ENCODE measurements at places on chromosomes 2 and 18.

DNA sequence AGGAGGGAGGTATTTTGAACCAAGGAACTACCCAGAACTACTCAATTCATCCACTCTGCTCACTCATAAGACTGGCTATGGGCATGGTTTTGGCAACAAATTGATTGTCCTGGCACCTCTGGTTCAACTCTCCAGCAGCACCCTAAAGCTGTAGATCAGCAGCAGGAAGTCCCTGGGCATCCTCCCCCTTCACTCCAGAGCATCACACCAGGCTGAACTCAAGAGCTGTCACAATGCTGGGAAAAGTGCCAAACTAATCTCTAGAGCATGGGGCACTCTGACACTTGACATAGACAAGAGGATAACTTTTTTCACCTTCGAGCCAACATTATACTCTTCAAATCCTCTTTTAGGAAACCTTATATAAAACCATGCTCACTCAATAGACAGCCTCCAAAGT, 154.1 kb upstream of the RBBP8 start:
- no peak for DNase-seq

- DNase-seq = no peak
Measured at GRCh38 chr18:28468901-28469300, 292.0 kb upstream of the CDH2 start.

GRCh38 chr2:150872756-150873395, 385.4 kb upstream of the RND3 start:
- peak; percentile 25 for DNase-seq

DNA sequence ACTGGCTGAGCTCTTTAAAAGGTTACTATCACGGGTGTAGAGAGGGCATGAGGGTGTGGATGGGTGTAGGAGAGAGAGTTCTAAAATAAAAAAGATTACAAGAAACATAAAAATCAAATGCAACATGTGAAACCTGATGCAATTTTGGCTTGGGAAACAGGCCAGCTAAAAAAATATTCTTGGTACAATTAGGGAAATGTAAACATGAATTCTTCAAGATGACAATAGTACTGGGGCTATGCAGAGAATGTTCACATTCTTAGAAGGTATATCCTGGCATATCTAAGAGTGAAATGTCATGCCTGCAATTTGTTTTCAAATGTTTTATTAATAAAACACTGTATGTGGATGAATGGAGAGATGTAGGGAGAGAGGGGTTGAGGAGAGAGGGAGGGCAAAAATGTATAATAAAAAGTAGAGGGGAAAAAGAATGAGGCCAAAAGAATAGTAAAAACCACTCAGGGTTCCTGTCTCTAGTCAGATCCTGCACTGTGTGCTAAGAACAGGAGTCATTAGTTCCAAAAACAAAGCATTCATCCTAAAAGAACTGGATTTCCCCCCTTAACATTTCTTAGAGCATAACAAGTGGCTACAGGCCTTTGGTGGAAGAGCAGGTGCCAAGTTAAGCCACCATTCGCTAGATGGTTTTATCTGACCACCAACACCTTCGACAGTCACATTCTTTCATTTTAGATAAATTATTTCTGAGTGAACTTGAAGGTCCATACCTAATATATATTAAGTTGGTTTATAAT, 77.3 kb downstream of the LPIN2 start:
- no peak for DNase-seq

DNA sequence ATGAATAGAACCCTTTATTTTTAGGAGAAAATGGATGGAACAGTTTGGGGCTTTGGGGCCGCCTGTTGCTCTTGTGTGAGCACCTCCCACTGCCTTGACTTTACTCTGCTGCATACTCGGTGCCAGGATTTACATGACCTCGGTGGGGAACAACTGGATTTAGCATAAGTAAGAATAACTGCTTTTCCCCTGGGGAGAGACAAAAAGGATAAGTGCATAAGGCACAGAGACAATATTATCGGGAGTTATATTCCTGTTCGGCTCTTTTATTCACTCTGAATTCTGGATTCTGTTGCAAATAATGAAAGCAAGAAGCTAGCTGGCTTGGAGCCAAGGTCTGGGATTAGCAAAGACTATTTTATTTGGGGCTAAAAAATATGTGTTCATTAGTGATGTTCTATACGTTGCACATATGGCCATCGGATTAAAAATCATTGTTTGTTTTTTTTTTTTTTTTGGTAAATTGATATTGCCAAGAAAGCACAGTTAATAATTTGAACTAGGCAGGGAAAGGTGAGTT, 69.8 kb downstream of the CYBRD1 start:
- no peak for DNase-seq

GRCh38 chr18:74283646-74284045, 8.1 kb downstream of the CYB5A start:
- no peak for DNase-seq

- no peak for DNase-seq
Measured at GRCh38 chr2:41736105-41736567, 311.7 kb upstream of the PKDCC start.

DNA sequence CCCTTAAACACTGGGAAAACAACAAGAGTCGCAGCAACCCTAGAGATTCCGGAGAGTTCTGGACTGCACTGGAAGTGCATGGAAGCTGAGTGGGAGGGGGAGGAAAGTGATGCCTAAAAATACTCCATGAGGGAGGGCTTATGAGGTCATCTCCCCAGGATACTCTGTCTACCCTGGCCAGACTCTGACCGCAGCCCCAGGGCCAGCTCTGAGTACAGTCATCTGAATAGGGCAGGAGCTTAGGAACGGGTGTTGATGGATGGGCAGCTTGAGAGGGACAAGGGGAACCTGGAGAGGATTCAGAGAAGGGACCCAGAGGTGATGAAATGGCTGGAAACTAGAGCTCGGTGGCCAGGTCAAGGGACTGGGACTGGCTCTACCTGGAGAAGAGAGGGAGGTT, 79.3 kb upstream of the IGFBP5 start:
- DNase-seq = no peak

DNA sequence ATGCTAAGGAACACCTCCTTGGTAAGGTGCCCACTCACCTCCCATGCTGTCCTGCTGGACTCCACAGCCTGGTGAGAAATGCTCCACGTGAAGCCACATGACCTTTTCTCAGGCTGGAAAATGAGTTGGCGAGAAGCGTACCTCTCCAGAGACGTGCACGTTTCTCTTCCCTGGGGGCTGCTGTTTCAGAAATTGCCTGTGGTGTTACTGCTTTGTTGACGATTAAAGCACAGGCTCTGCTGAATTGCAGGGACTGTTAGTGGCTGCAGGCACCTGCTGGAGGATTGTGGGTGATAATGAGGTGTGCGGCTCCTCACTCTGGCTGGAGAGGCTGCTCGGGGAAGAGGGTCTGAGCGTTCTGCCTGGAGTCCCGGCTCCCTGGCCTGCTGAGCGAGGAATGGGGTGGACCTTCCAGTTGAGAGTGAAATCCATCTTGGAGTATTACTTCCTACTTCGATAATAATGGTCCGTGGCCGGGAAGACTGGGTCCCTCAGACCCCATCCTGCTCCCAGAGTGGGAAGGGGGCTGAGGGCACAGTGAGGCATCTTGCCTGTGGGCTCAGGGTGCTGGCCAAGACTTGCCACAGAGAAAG, 199.3 kb upstream of the HDAC4 start:
- DNase-seq = no peak

DNA sequence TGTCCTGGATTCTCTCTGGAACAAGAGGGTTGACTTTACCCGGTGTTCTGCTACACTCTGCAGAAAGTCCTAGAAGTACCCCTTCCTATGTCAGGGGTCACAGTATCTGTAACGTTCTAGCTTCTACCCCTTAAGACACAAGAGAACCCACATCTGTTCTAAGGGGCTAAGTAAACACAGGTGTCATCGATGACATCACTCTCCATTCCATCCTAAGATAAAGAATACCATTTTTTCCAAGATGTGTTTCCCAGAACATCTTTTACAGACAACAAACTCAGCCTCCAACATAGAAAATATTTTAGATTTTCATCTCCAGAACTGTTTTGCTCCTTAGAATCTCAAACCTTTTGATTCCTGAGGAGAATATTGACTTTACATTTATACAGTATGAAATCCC, 239.1 kb downstream of the TRIB2 start:
- DNase-seq = no peak

GRCh38 chr2:241035142-241035817, 36.9 kb downstream of the SNED1 start:
- DNase-seq = peak; percentile 57

DNA sequence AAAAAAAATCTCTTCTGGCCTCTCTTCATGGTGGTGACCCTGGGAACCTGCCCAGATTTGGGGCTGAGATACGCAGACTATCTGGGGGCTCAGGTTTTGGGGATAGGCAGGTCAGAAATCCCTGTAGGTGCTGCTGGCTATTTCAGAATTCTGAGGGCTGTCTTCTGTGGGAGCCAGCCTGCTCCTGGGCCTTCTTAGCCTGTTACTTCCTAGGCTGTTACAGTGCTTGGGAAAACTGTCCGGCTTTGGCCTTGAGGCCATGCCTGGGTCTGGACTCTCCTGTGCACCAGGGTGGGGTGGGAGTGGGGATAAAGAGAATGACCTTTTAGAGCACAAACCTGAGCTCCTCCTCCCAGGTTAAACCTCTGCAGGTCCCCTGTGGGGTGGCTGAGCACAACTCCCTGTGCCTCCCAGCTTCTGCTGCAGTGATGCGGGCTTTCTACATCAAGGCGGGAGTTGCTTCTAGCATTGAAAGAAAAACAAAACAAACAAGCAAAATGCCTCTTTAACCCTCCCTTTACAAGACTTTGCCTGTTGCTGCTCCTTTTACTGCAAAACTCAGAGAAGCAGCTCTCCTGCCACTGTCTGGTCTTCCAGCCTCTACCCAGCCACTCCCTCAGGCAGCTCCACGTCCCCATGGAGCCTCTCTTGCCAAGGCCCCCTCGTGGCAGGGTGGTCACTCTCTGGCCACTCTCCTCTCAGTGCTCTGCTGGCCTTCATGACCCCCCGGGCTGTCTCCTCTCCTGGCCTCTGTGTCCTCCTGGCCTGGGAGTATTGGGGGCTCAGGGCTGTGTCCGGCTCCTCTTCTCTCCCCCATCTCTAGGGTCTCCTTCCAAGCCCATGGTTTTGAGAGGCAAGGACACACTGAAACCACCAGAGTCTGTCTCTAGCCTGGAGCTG, 293.0 kb upstream of the HS6ST1 start:
- no peak for DNase-seq

DNA sequence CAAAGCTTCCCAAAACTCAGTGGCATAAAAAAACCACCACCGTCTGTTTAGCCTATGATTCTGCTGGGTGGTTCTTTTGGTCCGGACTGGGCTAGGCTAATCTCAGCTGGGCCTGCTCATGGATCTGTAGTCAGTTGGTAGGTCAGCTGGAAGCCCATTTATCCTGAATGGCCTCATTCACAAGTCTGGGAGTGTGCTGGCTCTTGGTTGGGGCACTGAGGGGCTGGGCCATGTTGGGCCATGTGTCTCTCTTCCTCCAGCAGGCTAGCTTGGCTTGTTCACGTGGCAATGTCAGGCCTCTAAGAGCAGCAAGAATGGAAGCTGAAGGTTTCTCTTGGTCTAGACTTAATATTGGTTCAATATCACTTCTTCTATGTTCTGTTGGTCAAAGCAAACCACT, 95.7 kb upstream of the HS6ST1 start:
- DNase-seq = no peak

GRCh38 chr18:54416436-54416835, 58.7 kb downstream of the C18orf54 start:
- peak; percentile 4 for DNase-seq

DNA sequence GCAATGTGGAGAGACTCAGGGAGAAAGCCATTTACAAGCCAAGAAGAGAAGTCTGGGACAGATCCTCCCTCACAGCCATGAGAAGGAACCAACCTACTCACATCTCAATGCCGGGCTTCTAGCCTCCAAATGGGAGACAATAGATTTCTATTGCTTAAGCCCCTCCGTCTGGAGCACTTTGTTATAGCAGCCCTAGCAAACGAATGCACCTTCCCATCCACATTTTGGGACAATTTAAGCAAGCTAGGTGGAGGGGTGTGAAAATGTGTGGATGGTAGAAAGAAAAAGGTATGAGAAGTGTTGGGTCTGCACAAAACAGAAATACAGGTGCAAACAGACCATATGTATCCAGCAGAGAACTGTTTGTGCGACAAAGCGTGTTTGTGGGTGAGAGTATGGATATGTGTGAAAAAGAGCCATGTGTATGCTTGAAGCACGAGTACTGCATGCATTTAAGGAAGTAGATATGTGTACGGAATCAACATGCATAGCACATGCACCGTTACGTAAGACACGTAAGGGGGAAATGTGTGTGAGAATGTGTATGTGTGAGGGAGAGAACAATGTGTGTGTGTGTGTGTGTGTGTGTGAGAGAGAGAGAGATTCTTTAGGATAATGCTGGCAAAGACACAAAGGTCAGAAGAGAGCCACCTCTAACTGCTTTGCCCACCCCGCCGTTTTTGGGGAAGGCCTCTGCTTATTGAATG, 13.1 kb upstream of the E2F6 start:
- DNase-seq = peak; percentile 38

GRCh38 chr2:177540283-177540682, 147.7 kb downstream of the AGPS start:
- DNase-seq = no peak

DNA sequence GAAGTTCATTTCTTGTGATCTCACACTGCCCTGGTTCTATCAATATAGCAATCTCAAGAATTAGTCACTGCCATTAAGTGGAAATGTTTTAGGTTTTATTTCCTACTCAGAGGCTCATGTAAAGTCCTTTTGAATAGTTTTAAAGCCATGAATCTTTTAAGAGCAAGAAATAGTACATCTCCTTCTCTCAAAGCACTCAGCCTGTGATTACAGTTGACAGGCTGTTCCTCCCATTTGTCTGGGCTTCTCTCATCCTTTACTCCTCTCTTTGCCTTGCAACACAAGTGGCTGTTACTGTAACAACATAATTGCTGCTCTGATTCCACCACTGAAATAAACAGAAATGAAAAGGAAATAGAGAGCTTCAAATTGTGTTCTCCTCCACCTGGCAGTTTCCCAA, 18.4 kb downstream of the GRP start:
- DNase-seq = no peak

DNA sequence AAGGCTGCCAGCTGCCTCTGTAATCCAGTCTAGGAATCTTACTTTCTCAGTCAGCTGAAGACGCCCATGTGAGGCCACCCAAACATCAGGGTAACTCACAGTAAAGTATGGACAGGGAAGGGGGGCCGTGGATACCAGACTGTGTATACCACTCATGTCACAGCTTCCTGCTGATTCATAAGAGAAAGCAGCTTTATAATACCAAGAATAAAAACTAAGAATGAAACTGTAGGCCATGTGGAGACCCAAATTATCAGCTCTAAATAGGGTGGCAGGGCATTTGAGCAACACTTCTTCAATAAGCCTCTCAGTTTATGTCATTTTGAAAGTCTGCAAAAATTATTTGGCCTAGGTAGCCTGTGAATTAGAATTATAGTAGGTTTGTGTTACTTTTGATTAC, 115.0 kb upstream of the CDCA7 start:
- DNase-seq = no peak

- DNase-seq = no peak
Measured at GRCh38 chr2:6071519-6071918, 379.3 kb downstream of the SOX11 start.

DNA sequence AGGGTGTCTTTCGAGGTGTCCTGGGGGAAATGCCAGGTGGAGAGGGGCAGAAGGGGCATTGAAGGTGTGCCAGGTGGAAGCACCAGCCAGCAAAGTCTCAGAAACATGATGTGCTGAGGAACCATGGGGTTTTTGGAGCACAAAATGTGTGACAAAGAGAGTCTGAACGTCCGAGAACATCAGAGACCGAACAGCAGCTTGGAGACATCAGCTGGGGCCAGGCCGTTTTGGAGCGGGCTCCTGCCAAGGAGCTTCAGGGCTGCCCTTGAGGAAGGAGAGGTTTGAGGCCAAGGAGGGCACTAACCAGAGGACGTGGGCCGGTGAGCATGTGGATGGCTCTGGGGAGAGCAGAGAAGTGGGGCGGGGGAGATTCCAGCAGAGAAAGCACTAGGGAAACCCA, 5.3 kb upstream of the MBP start:
- no peak for DNase-seq

GRCh38 chr2:47093626-47094025, 61.5 kb downstream of the STPG4 start:
- no peak for DNase-seq
